ENCODE measurements at places on chromosomes 2 and 18.

DNA sequence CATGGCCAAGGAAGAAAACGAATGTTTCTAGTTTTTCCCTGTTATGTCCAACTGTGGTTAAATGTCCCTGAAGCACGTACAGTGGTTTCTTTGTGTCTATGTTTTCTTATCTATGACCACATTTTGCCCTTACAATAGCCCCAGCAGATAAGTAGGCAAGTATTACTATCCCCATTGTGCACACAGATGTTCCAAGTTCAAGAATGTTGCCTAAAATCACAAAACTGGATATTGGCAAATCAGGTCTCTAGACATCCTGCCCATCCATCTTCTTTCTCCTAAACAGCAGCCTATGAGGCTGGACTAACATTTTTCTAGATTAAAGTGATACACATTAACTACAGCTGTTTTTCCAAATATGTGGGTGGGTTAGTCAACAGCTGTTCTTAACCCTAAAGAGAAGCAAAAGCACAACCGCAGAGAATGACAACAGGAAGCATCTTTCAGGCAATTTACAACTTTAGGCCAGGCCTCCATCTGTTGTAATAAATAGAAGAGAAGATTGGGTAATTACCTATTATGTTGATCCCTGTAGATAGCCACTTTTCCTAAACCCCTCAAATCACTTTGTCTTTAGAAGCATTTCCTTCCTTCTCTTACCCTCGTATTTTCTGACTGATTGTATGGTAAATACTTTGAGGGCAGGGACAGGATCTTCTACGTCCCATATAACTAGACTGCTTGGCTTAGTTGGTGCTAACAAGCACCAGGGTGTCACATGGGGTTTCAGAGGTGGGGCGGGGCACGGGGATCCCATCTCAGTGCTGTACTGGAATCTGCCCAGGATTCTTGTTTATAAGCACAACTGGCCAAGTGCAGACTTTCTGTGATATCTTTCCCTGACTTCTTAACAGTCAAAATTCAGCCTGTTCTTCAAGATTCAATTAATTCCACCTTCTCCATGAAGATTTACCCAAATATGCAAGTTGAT is 132.1 kb upstream of the SETBP1 start:
- peak; percentile 76 for DNase-seq

DNA sequence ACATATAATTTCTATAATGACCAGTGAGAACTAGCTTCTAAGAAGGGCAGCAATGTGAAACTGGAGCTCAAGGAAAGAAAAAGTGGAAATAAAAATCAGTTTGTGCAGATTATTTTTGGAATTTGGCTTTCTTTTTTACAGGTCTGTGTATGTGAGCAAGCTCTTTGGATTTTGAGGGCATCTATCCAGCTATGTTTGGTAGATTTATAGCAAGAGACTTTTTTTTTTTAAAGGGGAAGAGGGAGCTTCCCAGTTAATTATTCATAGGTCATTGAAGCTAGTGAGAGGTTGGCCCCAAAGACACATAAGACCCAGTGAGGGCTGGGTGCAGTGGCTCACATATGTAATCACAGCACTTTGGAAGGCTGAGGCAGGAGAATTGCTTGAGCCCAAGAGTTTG is 24.0 kb upstream of the COLEC12 start:
- peak; percentile 27 for DNase-seq

- DNase-seq: no peak
Observed at GRCh38 chr2:60320724-60321123, 232.7 kb downstream of the BCL11A start.

- DNase-seq: no peak
Observed at GRCh38 chr2:54553075-54553474, 96.9 kb downstream of the SPTBN1 start.

- peak; percentile 64 for DNase-seq
Observed at GRCh38 chr2:136395582-136395981, 277.6 kb upstream of the CXCR4 start.

DNA sequence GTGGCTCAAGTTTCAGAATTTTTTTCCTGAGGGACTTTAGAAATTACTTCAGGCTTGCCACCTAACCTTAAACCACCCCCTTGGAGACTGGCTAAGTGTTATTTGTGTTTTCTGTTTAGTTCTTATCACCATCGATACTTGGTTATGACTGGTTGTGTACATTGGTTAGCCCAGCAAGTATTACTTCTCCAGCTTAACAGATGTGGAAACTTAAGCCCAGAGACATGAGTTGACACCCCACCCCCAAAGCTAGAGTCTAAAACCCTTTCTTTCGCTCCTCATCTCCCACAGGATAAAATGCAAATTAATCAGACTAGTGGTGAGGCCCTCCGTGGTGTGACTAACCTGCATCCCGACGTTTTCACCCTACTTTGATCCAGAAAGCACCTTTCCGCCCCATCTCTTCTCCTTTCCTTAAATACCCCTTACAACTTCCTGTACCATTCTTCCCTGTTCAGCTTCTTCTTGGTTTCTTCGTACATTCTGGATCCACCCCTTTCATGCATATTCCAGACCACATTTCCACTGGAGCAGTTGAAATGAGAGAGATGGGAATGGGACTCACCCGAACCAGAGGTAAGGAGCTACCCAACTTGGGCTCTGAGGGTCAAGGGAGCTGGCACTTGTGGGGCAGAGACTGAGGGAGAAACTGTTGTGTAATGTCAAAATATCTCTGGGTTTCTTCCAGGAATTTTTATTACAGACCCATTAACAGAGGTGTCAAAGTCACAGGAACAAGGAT is 819 bp upstream of the MAP3K2 start:
- peak; percentile 40 for DNase-seq

DNA sequence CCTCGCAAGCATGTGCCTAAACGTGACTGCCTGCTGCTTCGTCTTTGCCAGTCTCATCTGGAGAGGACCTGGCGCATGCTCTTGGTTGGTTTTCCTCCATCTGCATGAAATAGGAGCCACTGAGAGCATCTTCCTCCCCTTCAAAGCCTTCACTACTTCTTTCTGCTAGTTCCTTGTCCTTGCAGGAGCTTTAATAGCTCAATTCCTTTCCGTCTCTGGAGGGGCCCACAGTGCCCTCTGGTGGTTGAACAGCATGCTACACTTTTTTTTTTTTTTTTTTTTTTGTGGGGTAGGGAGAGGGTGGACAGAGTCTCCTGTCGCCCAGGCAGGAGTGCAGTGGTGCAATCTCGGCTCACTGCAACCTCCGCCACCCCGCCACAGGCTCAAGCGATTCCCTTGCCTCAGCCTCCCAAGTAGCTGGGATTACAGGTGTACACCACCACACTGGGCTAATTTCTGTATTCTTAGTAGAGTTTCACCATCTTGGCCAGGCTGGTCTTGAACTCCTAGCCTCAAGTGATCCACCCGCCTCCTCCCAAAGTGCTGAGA is 59.6 kb downstream of the SP110 start:
- peak; percentile 53 for DNase-seq

Data from inflammatory macrophage treated with lipopolysaccharide for 4 hours (primary cell).